ENCODE measurements at places on chromosomes 7 and 10. TPM values are rescaled to one million over a fixed set of nuclear protein-coding genes. Genes with fewer than 3 reads are reported as not detected.

The HECW1 gene
- total RNA-seq, result not detected

DNA sequence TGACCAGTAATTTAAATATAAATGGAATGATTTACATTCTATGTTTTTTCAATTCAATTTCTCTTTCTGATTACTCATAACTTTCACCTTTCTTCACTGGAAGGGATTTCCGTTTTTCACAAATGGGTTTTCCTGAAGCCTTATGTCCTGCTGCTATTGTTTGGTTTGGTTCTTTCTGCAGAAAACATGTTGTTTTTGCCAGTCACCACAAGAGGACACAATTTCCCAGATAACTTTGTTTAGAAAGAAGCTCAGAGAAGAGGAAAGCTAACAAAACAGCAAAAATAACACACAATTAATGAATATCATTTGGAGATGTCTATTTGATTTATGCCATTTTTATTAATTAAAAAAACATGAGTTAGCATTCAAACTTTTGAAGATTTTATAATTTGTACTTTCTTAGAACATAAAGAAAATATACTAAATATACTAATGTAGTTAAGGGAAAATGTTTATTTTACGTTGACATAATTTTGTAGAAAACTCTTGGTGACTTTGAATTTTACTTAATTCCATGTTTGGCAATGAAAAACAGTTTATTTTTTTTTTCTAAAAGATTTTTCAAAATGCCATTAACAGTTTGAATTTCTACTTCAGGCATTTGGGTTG, 4.6 kb upstream of the TWIST1 start:
- DNase-seq, result no peak

The GNGT1 gene
- total RNA-seq, result not detected

The UNC5B gene
- total RNA-seq, result not detected

- no peak for DNase-seq
Measured at GRCh38 chr10:91924212-91925021, 847 bp downstream of the BTAF1 start.

DNA sequence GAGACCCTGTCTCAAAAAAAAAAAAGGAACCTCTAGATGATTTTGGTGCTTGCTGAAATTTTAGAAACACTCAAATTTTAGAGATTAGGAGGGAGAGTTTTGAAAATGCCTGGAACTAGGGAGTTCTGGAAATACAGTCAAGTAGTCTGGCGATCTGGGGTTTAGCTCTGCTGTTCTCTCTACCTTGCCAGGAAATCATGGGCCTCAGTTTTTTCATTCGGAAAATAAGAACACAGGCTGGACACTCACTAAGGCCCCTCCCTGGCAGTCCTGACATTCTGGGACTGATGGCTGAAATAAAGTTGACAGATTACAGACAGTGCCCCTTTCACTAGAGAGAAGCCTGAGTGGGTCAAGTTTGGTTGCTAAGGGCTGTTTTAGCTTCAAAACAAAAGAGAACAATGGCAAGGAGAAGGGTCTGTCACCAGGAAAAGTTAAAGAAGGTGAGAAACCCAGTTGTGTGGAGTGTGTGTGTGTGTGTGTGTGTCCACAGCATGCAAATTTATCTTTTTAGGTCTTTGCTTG, 25.0 kb upstream of the CALN1 start:
- DNase-seq, result no peak

DNA sequence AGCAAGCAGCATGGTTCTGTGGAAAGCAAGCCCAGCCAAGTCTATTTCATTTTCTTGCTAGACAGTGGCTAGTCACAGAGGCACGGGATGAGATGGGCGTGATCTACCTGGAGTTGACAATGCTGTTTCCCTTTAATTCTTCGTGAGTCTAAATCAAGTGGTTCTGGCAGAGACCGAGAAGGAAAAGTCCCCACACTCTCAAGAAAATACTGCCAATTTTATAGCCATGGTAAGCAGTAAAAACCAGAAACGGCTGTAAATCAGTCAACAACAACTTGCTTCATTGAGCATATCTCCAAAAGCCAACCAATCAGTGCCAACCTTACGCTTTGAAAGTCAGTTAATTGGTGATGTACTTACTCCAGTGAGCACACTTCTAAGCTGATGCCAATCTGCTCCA, 223.4 kb downstream of the SEC23IP start:
- DNase-seq, result no peak

The VENTX gene
- not detected for total RNA-seq

DNA sequence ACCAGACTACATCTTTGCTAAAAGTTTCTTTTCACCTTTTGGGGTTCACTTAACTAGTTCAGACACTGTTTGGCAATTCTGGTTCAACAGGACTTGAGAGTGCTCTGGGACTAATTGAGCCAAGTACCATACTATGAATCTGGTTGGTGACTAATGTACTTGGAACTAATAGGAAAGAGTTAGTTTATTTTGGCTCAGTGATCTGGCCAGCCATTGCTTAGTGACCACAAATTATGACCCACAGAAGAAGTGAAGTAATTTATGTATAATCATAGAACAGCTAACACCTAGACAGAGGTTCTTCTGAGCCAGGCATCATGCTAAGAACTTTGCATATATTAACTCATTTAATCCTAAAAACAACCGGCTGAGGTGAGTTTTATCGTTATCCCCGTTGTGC, 126.5 kb upstream of the JCAD start:
- DNase-seq, result no peak

The OR2A5 gene
- total RNA-seq, result not detected

DNA sequence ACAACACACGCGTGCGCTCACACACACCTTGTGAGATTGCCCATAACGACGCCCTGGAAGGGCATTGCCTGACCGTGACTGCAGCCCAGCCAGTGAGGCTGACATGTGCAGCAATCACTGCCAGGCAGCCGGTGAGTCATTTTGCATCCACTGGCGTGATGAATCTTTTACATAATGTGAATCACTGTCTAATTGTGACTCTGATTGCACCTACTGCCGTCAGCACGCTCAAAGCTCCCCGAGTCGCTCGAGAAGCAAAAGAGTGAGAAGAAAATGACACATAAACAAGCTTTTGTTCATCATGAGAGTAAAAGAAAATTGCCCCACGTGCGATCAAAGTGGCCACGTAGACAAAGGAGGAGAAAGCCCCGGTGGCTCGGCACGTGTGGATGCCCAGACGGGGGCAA, 117.4 kb upstream of the PFKP start:
- DNase-seq, result no peak

DNA sequence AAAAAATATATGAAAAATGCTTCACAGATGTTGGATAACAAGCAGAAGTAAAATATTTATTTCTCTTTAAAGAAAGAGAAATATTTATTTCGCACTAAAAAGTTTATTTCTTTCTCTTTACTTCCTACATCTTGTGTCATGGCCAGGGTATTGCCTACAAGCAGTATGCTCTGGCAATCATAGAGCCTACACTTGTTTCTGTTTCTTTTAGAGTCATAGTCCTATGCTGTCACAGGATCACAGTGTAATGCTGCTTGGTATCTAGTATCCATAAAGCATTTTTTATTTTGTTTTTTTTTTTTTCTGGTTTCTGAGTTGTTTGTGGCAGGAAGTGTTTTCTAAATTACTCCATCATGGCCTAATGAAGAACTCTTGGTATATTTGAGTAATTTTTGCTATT, 116.0 kb downstream of the ATRNL1 start:
- no peak for DNase-seq

- DNase-seq, result no peak
Measured at GRCh38 chr7:98995111-98995510, 116.8 kb downstream of the TRRAP start.

DNA sequence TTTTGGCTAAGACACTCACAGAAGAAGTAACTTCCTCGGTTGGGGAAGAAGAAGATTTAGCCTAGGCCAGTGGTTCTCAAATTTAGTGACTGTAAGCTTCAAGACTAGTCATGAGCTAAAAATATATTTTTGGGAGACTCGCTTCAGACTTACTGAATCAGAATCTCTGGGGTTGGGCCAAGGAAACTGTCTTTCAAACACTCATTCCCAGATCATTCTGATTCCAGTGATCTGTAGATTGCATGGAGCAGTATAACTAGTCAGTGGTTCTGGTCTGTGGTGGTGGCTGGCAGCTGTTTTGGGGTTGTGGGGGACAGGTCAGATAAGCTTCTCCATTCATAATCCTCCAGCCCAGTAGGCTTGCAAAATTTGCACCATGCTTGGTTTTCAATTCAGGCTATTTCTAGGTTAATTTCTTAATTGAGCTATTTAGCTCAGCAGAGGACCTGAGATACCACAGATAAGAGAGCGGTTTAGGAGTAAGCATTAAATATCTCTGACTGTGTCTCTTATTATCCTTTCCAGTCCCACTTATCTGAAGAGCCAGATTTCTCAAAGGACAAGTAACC, 3.8 kb upstream of the KAT6B start:
- no peak for DNase-seq

GRCh38 chr10:78321000-78321399, 287.3 kb downstream of the RPS24 start:
- DNase-seq, result no peak

- no peak for DNase-seq
Measured at GRCh38 chr7:7236041-7236440, 53.7 kb downstream of the C1GALT1 start.

- no peak for DNase-seq
Measured at GRCh38 chr7:132424821-132425724, 151.2 kb downstream of the PLXNA4 start.

The TMEM130 gene
- not detected for total RNA-seq

GRCh38 chr7:149321978-149322541, 60.1 kb downstream of the ZNF783 start:
- DNase-seq, result no peak

The TFPI2 gene
- 0.82 TPM for total RNA-seq

- DNase-seq, result no peak
Measured at GRCh38 chr7:38535073-38535472, 96.1 kb downstream of the AMPH start.

DNA sequence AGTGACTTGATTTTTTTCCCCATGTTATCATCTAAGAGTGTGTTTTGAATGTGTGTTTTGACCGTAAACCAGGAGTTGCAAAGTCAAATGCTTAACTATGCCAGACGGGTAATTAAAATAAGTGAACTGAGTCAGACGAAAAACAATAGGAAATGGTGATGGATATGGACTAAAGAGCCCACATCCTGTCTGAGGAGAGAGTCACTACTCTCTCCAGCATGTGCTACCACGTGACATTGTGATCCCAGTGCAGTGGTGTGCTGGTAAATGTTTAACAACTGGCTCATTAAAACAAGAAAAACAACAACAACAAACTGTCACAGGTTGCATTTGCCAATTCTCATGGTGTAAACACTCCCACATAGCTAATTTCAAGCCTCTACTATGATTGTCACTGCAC, 164.3 kb downstream of the SUGCT start:
- DNase-seq, result no peak

The IFIT5 gene
- 3.1 TPM for total RNA-seq

DNA sequence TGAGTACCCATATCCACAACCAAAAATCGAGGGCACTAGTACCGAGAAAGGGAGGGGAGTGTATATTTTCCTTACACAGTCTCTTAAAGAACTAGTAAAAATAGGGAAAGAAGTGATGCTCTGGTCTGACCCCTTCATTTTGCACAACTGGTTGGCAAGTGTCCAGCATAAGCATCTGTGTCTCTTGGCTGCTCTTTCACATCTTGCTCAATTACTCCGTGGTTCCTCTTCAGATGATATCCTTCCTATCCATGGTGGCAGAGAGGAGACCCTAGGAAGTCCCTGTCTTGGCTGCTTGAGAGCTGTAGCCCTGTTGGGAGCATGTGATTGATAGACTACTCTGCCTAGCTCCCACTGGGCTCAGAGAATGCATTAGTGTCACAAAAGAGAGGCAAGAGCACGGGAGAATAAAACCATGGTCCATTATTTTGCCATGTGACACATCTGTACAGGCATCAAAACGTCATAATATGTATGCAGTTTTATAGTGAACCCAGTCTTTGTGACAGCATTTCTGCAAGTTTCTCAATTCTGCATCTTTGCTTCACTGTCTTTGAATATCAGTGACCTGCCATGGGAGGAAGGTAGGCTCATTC, 111.8 kb upstream of the ANKRD1 start:
- DNase-seq, result no peak

DNA sequence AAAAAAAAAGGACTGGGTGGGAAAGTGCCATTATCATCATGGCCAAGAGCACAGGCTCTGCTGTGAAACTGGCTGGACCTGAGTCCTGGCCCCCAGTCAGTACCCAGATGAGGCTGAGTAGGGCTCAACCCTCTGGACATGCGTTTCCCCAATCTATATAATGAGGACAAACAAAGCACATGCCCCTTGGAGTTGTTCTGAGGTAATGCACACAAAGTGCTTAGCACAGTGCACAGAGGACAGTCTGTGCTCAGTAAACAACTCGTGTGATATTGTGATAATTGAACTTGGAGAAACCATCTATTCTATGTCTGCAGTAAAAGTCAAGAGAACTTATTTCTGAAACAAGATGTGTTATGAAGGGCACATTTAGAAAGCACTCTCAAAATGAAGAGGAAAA, 138.8 kb downstream of the KCNMA1 start:
- DNase-seq, result no peak

DNA sequence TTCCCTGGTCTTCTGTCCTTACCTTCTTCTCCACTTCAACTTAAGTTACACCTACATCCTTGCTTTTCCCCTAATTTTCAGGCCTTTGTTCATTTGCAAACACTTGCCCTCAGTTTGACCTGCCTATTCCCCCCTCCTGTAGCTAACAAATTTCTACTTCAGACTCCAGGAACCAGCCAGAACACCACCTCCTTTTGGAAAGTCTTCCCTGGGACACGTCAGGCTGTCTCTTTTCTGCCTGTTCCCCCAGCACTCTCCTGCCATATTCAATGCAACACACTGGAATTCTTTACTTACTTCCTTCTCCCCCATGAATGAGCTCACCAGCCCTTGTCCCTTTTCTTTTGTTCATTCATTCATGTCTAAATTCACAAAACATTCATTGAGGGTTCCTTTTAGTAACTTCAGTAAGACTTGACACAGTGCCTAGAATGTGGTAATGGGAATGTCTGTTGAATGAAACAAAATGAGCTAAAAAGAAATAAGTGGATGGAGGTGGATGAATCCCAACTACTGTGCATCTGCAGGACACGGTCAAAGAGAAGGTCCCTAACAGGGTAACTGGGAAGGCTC, 478.0 kb downstream of the KCNMA1 start:
- no peak for DNase-seq

GRCh38 chr10:88115407-88115806, 252.0 kb downstream of the PTEN start:
- no peak for DNase-seq

GRCh38 chr10:43570971-43571370, 3.4 kb downstream of the ZNF239 start:
- DNase-seq, result no peak

GRCh38 chr10:77970869-77971803, 44.6 kb upstream of the DLG5 start:
- no peak for DNase-seq

The YWHAG gene
- total RNA-seq, result 103 TPM

- peak; percentile 66 for DNase-seq
Measured at GRCh38 chr7:5780801-5781496, 514 bp downstream of the RNF216 start.

- DNase-seq, result no peak
Measured at GRCh38 chr10:16770670-16771069, 46.6 kb downstream of the RSU1 start.

DNA sequence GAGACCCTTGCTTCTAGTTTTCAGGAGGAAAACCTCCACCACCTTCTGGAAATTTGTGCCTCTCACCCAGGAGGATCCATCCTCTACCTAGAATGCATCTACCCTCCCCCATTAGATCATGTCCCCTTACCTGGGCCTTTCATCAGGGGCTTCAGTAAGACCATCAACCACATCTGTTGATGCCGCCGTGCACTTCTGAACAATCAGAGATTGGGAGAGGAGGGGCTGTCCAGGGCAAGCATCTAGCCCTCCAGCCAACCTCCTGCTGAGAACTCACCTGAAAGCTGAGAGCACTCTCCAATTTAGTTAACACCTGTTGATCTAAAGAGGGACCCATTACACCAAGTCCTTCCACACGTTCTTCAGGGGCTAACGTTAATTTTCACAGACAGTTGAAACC, 57.6 kb upstream of the PIK3CG start:
- DNase-seq, result no peak

The ENTPD1 gene
- 2.1 TPM for total RNA-seq
